OCI-M1 (cell line): ENCODE measurements at places on chromosomes 16 and 17.
A peak's percentile ranks its signal among the peaks of the same experiment; 100 is the strongest.

DNA sequence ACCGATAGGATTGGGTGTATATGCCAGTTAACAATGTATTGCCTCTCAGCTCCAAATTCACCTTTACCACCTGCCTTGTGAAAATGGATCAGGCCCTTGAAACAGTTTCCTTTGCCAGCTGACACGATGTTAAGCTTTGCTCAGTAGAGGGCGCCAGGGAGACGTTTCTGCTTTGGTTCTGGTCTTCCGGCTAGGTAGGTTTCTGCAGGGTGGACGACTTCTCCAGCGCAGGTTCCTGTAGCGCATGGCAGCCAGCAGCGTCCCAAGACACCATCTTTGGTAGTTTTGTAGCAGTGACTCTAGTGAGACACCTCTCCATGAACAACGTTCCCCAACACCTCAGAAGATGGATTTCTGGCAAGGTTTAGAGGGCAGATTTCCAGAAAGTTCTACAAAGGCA, 24.0 kb downstream of the SYCE1L start:
- DNase-seq = peak; percentile 34

DNA sequence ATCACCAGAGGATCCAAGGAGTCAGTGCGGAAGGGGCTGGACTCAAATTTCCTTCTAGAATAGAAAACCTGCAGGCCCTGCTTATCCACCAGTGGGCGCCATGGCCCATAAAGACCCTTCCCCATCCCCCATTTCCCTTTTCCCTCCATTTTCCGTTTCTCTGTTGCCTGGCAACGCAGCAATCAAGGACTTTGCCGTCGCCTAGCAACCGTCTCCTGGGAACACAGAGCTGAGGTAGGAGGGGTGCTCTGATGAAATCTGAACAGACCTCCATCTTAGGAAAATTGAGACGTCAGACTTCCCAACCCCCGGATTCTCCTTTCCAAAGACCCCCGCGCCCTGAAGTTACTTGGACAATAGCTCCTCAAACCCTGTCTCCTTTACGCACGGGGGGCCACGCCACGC, 5.7 kb downstream of the DLG4 start:
- peak; percentile 96 for DNase-seq

DNA sequence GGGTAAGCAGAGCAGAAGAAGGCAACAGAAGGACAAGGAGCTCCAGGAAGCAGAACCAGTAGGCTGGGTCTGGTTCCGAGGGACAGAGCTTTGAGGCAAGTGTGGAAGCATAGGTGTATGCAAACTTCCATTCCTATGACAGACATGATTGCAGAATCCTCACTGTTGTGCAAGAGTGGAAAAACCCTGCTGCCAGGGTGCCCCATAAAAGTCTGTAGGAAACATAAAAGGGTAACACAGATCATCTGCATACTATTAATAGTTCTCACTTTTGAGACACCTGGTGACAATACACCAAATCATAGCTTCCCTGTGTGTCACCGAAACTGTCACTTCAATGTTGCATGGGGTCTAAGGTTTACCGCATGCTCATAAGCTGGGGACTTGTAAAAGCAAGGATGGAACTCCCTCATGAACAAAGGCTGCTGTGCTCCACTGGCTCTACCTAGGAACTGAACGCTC, 39.7 kb downstream of the ARHGAP17 start:
- DNase-seq = no peak

DNA sequence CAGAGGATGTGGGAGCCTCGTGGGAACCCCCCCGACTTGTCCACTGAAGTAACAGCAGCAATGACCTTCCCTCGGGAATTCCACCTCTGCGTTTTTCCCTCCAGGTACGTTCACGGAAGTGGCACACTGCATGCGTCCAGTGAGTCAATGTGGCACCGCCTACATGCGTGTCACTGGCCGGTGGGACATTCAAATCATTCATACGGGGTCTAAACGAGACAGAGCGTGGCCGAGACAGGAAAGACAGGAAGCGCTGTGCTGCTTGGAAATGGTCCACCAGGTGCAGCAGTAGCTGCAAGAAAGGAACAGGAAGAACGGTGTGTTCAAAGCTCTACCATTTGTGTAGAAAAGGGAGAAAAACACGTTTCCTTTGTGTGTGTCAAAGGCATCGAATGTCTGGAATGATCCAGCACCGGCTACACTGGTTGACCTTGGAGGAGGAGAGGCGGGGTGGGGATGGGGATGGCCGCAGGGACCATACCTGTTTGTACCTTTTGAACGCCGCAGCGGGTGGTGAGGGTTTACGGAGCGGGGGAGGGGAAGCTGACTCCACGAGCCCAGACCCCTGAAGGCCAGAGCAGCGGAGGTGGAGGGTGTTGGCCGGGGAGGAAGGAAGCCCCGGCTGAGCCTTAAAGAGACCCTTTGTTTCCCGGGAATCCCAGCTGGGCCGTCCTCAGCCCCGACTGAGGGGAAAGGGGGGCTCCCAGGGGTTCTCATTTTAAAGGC, 1.7 kb upstream of the PGAP6 start:
- no peak for DNase-seq

GRCh38 chr17:62860962-62861873, 53.1 kb upstream of the MARCHF10 start:
- DNase-seq = no peak

- DNase-seq = no peak
Measured at GRCh38 chr16:23006380-23006779, 142.9 kb downstream of the USP31 start.

GRCh38 chr16:55662644-55663031, 6.8 kb downstream of the SLC6A2 start:
- no peak for DNase-seq

- DNase-seq = no peak
Measured at GRCh38 chr16:82655720-82656490, 29.1 kb downstream of the CDH13 start.

DNA sequence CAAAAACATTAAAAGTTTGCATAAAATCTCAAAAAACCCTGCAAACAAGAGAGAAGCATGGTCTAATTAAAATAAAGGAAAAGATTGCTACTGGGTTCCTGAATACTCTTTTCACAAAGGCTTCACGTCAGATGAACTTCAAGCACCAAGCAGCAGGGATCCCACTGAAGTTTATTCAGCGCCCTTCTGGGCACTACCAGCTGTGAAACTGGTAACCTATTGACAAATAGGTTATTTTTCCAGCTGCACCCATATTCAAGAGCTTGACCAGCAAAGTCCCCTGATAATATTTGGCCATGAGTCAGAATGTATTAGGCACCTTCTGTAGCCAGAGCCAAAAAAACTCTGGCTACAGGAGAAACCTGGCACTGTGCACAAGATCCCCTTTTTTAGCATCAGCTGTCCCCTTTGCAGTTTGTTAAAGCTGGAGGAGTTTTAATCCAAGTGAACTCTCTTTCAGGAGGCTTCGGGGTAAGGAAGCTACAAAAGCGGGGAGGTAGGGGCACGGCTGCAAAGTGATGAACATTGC, 60.3 kb downstream of the GRIN2A start:
- no peak for DNase-seq

DNA sequence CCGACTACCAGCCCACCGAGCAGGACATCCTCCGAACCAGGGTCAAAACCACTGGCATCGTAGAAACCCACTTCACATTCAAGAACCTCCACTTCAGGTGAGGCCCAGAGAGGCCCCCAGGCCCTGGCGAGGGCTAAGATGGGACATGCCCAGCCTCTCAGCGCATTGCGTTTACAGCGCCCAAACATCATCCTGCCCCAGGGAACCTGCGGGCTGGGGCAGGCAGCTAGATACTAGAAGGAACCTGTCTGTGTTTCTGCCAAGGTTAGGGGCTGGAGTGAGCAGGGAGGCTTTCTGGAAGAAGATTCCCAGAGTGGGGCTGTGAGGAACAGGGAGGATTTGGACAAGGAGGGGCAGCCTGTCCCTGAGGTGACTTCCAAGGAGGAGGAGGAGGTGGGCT, 90.6 kb downstream of the AMFR start:
- DNase-seq = no peak

DNA sequence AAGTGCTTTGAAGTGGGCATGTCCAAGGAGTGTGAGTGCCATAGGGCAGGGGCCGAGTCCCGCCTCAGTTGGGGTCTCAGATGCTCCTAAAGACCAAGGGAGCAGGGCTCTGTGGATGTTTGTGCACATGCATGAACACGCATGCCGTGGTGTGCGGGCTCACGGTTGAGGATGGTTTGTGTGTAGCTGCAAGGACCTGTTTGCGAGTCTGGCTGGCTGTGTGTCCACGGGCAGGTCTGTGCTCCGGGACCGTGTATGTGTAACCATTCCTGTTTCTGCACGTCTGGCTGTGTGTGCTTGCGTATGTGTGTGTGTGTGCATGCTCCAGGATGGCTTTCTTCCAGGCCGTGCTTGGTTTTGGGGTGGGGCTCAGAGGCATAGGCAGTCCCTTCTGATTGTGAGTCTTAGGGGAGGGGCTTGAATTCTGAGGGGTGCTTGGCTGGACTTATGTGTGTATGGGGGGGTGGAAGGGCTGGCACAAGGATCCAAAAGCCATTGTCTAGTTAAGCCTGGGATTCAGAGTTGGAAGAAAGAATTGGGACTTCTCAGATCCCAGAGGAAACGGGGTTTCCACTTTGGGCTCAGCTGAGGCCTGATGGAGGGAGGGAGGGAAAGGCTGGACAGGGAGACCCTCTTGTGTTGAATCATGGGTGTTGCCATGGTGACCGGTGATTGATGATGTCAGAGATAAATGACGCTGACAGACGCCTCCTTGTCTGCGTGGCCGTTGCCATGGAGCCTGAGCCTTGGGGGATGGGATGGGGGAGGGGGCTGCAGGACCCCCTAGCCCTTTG, 14.4 kb downstream of the GJD3 start:
- no peak for DNase-seq

- peak; percentile 77 for DNase-seq
Measured at GRCh38 chr17:76547183-76547641, 7.4 kb downstream of the PRCD start.

GRCh38 chr17:82668631-82669099, 20.4 kb upstream of the WDR45B start:
- DNase-seq = peak; percentile 92
